ENCODE measurements at places on chromosomes 11 and 22. TPM values are rescaled to one million over a fixed set of nuclear protein-coding genes. Genes with fewer than 3 reads are reported as not detected.

The EFCAB6 gene
- total RNA-seq = 0.07 TPM

The OR5AN1 gene
- not detected for total RNA-seq

The MUC15 gene
- not detected for total RNA-seq

The PNPLA5 gene
- total RNA-seq = not detected

The TRIM34 gene
- total RNA-seq = 1.6 TPM

The VSIG2 gene
- total RNA-seq = 0.46 TPM

The MALAT1 gene
- total RNA-seq = 6,745 TPM

The TRIM6 gene
- 0.15 TPM for total RNA-seq

The C22orf42 gene
- not detected for total RNA-seq

DNA sequence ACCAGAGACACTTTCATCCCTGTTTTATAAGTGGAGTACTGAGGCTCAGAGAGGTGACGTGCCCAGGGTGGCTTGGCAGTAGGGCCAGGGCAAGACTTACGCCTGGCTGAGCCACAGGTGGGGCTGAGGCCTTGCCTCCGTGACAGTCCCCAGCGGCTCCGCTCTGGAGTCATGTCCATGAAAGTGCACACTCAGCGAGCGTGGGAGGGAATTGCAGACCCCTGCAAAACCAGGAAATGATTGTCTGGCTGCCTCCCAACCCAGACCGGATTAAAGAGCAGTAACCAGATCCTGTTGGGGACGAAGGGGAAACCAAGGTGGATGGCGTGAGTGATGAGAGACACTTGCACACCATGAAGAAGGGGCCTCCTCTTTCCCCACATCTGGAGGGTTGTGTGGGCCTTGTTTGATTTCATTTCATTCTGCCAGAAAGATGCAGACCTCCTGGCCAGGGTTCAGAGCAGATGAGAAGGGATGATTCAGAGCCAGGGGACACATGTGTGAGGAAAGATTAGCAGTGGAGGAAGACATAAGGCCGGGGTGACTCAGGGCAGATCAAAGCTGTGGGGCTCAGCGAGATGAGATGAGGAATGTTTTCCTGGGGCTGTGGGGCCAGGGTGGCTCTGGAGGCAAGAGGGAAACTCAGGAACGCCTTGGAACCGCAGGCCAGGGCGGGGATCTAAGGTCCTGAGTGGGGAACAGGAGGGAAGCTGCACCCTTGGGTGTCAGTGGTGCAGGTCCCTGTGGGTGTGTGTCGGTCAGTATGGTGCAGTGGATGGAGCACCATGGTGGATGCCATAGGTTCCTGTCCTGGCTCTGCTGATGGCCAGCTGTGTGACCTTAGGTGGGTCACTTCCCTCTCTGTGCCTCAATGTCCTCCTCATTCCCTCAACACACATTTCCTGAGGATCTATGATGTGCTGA is 29.9 kb upstream of the LRRC32 start:
- DNase-seq = peak; percentile 39

DNA sequence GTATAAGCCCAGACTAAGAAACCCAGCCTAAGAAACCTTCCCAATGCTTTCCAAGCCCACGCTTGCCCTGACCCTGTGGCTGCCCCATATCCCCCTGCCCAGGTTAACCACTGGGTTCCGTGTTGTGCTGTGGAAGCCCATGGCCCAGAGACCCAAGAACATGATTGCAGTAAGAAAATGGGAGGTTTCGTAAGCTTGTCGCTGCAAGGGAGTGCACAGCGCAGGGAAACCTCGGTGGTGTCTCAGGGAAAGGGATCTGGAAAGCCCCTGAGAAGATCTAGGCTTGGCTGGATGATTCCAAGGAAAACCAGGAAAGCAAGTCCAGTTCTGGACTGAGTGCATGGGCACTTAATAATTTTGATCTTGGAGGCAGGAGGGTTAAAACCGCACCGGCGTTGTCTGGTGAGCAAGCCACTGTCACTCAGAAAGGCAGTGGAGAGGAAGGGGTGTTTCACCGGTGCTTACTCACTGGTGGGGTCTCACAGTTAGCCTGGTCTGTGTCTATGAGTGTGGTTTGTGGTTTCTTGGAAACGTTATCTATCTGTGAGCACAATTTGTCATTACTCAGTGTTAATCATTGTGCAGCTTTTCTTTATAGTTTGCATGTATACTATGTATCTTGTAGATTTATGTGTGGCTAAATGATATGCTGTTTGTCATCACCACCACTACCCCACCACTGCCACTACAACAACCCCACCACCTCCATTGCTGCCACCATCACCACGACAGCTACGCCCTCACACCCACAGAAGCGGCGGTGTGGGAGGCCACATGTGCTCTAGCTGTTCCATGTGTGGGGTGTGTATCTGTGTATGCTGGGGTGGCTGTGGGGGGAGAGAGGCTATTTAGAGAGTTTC is 53.3 kb upstream of the PRDM11 start:
- no peak for DNase-seq

- DNase-seq = no peak
Observed at GRCh38 chr11:99320769-99321290, 300.1 kb downstream of the CNTN5 start.

DNA sequence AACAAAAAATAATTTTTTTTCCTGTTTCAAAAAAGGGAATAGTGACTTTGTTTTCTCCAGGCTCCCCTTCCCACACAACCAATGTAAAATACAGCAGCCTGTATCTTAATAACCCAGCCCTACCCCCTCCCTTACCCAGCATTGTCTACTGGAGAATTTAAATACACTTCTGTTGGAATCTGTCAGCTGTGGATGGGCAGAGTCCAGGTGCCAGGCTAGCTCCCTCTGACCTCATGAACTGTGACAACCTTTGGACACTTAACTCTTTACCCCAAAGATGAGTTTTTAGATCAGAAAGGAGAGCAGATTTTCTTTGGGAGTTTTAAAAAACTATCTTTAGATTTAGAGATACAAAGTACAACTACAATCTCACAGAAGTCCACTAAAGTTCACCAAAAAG is 42.9 kb downstream of the DDX6 start:
- DNase-seq = no peak

DNA sequence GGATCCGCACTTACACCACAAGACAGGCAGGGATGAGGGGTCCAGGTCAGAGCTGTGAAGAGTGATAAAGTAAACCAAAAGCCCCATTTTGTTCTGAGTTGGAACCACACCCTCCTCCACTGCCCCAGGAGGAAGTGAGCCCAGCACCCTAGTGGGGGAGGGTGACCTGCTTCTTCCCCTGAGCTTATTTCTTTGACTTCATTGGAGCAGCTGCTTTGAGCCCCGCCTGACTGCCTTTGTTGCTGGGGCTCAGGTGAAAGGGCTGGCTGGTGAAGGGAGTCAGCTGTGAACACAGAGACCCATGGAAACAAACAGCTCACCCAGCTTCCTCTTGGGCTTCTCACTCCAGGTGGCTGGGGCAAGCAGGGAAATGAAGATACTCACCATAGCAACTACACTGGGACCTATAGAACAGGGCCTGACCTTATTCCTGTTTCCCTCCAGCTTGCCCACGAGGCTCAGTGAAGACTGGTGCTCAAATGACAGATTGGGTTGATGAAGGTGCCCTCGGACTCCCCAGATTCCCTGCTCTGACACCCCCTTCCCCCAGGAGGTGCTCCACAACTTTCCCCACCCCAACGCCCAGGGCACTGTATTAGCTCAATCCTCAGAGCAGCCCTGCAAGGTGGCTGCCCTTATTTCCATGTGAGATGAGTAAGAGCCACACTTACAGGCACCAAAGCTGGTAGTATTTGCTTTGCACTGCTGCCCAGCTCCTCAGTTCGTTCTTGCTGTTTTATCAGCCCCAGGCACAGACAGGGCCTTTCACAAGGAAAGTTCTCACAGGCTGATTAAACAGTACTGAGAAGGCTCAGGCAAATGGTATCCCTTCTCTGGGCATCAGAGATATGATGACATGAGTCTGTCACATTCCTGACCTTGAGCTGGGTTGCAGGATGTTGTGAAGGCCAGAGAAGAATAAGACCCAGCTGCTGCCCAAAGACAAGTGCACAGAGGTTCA is 2.4 kb downstream of the UCP2 start:
- DNase-seq = no peak

GRCh38 chr11:79925570-79925969 is 484.7 kb upstream of the TENM4 start:
- no peak for DNase-seq

DNA sequence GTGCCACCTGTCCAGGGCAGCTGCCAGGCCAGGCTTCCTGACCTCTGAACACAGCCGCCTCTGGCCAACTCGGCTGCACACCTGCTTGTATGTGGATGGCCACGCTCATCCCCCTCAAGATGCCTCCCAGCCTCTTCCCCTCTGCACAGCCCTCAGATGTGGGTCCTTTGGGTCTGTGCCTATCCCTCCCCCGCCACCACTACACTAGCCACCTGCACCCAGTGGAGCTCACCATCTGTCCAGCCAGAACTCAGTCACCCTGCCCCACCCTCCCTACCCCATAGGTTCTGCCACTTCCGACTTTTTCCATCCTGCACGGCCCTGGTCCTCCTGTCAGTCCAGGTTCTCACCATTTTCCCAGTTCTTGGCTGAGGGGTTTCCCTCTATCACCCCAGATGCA is 44.6 kb downstream of the PHF21B start:
- DNase-seq = no peak

GRCh38 chr11:110046775-110047380 is 46.3 kb upstream of the ZC3H12C start:
- no peak for DNase-seq

DNA sequence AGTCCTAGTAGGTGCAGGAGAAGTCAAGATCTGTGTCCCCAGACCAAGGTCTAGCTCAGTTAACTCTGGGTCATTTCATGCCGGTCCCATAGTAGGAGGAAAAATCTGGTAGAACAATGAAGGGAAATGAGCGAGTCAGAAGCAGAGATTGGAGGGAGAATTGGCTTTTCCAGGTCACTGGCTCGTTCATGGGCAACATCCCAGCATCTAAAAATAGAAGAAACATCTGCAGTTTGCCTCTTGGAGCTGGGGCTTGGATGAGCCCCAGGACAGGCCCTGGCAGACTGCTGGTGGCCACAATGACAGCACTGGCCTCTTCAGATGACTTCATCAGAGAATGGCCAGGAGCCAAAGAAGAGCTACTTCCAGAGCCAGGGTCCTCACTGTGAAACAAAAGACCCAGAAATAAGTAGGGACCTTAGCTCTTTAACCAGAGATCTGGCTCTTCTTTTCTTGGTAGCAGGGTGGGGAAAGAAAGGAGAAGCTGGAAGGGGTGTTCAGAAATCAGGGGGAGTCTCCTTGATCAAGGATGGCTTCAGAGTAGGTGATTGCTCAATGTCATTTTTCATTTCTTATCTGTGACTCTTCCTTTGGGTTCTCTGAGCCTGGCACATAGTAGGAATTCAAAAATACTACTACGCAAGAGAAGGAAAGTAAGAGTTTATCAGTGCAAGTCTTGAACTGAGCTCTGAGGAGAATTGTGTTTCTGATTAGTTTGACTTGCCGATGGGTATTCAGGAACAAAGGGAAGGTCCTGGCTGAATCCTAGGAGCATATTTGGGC is 102.6 kb downstream of the TMPRSS5 start:
- peak; percentile 77 for DNase-seq

DNA sequence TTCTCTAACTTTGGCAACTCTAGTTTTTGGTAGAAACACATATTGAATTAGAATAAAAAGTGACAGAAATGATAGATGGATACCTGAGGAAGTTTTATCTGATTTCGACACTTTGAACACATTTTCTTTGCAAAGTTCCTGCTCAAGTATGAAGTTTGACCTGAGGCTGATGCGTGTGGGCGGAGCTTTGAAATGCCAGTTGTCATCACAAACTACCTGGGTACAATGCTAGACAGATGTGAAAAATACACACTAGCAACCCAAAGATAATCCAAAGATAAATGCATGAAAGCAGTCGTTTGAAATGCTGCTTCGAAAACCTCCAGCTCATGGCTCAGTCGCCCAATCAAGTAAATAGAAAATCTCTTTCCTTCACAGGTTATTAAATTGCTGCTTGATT is 54.8 kb downstream of the CD44 start:
- DNase-seq = no peak

GRCh38 chr22:25996669-25997068 is 172.6 kb upstream of the SEZ6L start:
- no peak for DNase-seq

GRCh38 chr11:8584511-8584910 is 9.5 kb downstream of the STK33 start:
- DNase-seq = no peak

DNA sequence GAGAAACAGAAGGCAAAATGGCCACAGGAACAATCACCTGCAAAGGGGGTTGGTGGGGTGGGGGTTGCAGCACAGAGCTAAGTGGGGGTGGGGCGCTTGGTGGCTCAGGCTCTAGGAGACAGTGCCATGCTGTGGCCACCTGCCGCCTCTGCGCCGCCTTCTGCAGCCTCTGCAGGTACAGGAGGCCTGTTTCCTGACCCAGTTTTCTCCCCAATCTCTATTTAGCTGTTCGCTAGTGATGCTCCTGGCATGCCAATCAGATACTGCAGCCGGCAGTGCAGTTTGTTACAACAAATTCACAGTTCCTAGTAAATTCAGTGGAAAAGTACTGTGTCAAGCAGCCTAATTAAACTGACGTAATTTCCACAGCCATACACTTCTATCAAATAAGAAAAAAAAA is 106.4 kb downstream of the SERGEF start:
- no peak for DNase-seq

GRCh38 chr22:43849731-43850130 is 12.6 kb downstream of the SULT4A1 start:
- DNase-seq = no peak

- no peak for DNase-seq
Observed at GRCh38 chr11:105189581-105189980, 50.0 kb upstream of the CARD18 start.

- DNase-seq = no peak
Observed at GRCh38 chr11:125968354-125968753, 22.5 kb downstream of the VSIG10L2 start.

DNA sequence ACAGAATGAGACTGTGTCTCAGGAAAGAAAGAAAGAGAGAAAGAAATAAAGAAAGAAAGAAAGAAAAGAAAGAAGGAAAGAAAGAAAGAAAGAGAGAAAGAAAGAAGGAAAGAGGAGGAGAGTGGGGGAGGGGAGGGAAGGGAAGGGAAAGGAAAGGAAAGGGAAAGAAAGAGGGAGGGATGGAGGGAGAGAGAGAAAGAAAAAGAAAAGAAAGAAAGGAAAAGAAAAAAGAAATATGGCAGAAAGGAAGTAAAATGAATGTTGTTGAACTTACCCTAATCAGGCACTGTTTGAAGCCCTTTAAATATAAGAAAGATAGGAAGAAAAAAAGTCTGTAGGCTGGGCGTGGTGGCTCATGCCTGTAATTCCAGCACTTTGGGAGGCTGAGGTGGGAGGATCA is 276.1 kb downstream of the INSC start:
- DNase-seq = no peak

- no peak for DNase-seq
Observed at GRCh38 chr11:75795276-75796090, 19.5 kb upstream of the UVRAG start.

GRCh38 chr11:6203327-6203726 is 2.0 kb upstream of the C11orf42 start:
- DNase-seq = no peak

- DNase-seq = no peak
Observed at GRCh38 chr11:88604260-88604659, 266.7 kb upstream of the CTSC start.

GRCh38 chr11:9081153-9081552 is 10.2 kb downstream of the SCUBE2 start:
- no peak for DNase-seq
